Sigmoid colon (tissue), 7 donors: ENCODE measurements at places on chromosomes 11 and 22. TPM values are rescaled to one million over a fixed set of nuclear protein-coding genes. Genes with fewer than 3 reads are reported as not detected.

DNA sequence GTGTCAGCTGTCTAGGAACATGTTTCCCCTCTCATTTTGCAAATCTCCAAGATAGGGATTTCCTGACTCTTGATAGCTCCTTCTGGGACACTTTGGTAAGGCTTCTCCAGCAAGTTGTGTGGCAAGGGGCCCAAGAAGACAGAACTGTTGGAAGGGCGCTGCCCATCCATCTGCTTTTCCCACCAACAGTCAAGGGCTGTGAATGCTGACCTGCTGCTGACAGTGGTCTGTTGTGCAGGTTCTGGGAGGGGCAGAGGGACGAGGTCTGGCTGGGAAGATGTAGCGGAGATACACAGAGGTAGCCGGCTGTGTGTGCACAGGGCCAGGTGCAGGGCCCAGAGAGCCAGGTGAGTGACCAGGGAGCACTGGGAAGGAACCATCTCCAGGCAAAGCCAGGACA lies 12.2 kb downstream of the BCR start:
- H3K27ac ChIP-seq = no peak overlapping the region
- H3K4me1 ChIP-seq = peaks cover 12% of the 10 kb centered on the region
- no peak overlapping the region for H3K4me3 ChIP-seq
- H3K36me3 ChIP-seq = no peaks in the 10 kb centered on the region

DNA sequence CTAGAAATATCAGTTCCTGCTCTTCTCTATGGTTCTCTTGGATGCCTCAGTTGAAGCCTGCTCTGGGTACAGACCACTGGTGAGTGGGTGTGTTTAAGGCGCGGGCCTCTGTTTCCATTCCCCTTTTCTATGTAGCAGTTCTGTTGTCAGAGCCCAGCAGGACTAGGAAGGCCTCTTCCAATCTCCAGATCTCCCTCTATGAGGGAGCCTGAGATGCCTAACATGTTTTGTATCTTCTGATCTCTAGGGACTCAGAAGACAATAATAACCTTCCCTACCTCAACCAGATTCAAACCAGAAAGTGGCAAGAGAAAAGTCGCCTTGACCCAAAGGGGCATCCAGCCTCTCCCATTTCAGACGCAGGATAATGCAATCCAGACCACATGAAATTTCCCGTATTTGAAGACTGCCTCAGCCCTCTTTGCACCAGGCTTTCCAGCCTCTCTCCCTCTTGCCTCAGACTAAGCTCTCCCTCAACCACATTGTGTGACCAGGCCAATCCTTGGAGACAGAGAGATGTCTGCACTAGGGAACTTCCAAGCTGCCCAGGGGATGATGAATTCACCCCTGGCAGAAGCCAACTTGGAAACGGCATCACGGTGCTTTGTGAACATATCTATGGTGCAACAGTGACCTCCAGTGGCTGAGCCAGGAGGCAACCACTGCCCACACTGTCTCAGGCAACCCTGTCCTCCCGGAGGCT lies 150.1 kb upstream of the UBASH3B start:
- H3K27me3 ChIP-seq = no peaks in the 10 kb centered on the region
- no peaks in the 10 kb centered on the region for H3K36me3 ChIP-seq
- H3K4me3 ChIP-seq = no peak overlapping the region
- H3K4me1 ChIP-seq = no peaks in the 10 kb centered on the region
- no peak overlapping the region for H3K27ac ChIP-seq

DNA sequence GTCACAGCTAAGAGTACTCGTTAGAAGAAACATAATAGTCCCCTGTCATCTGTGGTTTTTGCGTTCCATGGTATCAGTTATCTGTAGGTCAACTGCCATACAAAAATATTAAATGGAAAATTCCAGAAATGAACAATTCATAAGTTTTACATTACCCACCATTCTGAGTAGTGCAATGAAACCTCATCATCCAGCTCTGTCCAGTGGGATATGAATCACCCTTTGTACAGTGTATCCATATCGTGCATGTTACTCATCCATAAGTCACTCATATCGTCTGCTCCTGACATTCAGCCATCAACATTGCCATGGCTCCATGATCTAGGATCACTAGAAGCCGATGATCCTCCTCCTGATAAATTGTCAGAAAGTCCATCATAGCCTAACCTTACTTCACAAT lies 174.9 kb upstream of the C11orf87 start:
- no peaks in the 10 kb centered on the region for H3K4me1 ChIP-seq
- no peak overlapping the region for H3K27ac ChIP-seq
- no peaks in the 10 kb centered on the region for H3K36me3 ChIP-seq
- no peaks in the 10 kb centered on the region for H3K27me3 ChIP-seq
- H3K4me3 ChIP-seq = no peak overlapping the region
- no peak for DNase-seq

The ISX gene
- 36.0 TPM for polyA plus RNA-seq
